H54 (cell line): ENCODE measurements at places on chromosomes 2 and 18.

GRCh38 chr2:164697688-164698461, 76.6 kb upstream of the GRB14 start:
- DNase-seq = no peak

- no peak for DNase-seq
Measured at GRCh38 chr2:227320305-227321094, 4.6 kb upstream of the MFF start.

- no peak for DNase-seq
Measured at GRCh38 chr18:73696171-73696570, 451.5 kb downstream of the FBXO15 start.

DNA sequence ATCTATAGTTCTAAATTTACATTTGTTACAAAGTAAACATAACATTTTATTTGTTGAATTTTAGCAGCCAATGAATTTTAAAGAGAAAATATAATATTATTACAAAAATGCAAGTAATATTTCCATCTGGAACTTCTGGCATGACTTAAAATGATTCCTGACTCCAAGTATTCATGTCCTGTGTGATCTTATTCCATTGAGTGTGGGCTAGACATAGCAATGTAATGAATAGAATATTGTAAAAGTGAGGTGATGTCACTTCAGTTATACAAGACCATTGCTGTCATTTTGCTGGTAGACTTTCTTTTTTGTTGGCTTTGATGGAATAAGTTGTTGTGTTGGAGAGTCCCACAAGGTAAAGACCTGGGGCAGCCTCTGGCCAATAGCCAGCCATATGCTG, 912.2 kb upstream of the PIK3C3 start:
- no peak for DNase-seq

DNA sequence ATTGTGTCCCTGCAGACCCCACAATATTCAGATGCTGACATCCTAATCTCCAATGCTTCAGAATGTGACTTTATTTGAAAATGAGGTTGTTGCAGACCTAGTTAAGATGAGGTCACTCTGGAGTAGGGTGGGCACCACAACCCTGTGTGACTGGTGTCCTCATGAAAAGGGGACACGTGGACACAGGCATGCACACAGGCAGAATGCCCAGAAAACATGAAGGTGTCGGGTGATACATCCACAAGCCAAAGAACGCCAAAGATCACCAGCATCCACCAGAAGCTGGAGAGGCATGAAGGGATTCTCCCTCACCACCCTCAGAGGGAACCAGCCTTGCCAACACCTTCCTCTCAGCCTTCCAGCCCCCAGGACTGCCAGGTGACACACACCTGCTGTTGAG, 69.3 kb downstream of the AFF3 start:
- DNase-seq = no peak

GRCh38 chr2:168736649-168737445, 65.6 kb upstream of the NOSTRIN start:
- DNase-seq = no peak

DNA sequence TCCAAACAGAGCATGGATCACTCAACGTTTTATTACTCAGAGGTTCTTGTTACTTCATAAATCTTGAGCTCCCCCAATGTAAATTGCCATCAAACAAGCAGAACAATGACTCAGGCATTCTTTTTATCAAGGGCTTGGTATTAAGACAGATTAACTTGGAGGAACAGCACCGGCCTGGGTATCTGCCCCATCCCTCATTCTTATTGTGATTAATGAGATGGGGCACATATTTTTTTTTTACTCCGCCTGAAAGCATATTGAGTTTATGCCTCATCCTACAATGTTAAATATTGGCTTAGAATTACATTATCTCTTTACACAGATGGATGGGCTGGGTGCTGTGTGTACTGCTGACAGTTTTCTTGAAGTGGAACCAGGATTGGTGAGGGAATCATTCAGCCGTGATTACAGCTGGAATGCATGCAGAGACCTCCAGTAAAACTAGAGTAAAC, 387.3 kb downstream of the CLIP4 start:
- DNase-seq = no peak

DNA sequence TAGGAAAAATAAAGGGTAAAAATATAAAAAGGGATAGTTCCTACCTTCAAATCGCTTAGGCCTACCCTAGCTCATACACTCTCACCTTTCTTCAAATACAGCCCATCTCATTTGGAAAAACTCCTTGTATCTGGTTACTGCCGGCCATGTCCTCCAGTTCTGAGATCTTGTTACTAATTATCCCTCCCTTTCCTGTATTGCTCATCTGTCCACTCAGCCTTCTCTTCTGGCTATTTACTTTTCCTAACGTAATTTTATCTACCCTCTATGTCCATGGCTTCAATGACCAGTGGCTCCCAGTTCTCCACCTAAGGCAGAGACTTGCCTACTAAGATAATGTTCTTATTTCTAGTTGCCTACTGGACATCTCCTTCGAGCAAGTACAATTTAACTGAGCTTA, 342.9 kb upstream of the ACVR2A start:
- DNase-seq = no peak

DNA sequence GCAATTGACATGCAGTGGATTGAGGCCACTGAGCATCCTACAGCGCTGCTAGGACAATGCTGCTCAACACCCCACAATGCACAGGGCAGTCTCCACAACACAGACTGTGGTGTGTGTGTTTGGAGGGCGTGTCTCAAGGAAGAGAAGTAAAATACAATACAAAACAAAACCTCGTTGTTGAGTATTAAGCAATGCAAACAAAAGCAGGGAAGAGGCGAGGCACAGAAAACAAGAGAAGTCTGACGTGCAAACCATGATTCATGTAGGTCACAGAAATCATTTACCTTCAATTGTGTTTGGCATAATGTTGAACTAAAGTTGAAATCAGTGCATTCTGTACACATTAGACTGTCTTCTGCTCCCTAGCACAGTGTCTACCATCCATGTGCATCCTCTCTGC, 260.9 kb downstream of the PHLPP1 start:
- DNase-seq = no peak

- no peak for DNase-seq
Measured at GRCh38 chr2:240512666-240513535, 44.9 kb downstream of the ANKMY1 start.
